ENCODE measurements at places on chromosomes 6 and 20.
A peak's percentile ranks its signal among the peaks of the same experiment; 100 is the strongest.

GRCh38 chr6:72386324-72386723, 235.5 kb upstream of the KCNQ5 start:
- DNase-seq, result peak; percentile 4

DNA sequence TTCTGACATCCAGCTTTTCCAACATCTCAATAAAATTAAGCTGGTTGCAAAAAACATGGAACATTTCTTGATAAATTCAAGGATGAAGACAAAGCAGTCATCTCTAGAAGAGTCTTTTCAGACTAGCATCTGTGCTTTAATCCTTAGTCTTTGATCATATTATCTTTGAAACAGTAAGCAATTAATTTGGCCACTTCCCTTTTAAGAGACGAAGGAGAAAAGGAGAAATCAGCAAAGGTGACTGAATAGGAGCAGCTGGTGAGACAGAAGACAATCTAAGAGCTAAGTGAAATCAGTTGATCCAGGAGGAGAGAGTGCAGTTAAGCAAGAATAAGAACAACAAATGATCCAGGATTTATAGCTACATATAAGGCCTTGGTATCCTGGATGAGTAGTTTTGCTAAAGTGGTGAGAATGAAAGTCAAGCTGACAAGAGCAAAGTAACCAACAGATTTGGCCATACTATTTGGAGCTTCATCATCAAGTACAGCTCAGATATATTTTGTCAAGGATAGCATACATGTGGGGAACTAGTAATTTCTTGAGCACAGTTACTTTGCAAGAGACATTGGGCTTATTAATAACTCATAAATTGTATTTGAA, 215.5 kb downstream of the ADGB start:
- DNase-seq, result peak; percentile 6

DNA sequence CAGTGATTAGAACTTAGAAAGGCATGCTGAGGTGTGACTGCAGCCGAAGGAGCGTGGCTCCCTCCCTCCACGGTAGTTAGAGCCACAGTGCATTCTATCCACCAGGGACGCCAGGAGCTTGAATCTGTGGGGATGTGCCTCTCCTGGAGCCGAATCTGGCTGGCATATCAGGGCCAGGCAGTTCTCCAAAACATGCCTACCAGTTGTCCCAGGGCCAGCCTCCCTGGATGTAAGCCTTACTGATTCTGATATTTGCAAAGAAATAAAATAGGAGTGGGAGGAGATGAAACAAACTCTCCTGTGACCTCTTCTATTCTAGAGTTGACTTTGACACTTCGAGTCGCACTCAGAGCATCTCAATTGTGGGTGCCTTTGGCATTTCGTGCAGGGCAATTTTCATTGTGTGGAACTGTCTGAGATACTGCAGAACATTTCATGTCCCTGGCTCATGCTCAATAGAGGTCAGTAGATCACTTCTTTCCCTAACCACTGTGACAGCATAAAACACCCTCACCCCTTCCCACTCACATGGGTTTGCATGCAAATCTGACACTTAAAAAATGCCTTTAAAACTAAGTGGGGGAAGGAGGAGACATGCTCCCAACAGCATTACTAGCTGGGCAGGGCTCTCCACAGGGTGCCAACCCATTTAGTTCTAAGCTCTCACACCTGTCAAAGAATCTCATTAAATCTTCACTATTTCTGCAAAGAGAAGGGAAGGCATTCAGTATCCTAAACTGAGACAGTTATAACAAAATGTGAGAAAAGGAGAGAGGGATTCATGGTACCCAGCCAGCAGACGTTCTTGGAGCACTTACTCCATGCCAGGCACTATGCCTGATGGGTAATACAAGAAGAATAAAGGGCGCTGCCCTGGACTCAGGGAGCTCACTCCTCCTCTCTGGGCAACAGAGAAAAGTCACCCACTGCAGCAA, 378.9 kb downstream of the PREX1 start:
- no peak for DNase-seq

DNA sequence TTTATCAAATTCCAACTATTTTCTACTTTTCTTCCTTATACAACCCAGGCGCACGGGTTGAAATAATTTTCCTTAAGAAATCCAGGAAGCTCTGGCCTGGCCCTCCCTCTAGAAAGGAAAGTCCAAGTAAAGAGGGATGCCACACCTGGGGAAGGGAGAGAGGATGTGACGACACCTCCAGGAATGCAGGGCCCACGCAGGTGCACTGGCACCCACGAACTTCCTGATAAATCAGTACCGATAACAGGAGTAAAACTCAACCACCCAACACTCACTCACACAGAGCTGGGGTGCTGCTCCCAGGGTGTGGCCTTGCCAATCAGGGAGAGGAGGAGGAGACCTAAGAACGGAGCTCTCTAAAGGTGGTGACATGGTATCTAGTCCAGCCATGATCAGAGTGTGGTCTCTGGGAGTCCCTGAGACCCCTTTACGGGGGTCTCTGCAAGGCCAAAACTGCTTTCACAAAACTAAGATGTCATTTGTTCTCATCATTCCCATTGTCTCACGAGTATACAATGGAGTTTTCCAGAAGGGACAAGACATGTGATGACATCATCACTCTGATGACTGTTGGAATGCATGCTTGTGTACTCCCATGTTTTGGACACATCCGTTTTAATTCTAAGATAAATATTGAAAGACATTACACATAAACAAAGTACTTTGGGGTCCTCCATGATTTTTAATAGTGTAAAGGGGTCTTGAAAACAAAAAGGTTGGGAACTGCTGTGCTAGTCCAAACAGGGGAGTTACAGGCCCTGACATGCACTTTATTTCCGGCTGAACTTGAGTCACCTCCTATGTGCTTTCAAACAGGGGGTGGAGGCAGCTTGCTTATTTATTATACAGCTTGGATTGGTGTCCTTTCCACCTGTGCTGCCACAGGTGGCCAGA, 2.2 kb upstream of the PARD6B start:
- DNase-seq, result peak; percentile 65

DNA sequence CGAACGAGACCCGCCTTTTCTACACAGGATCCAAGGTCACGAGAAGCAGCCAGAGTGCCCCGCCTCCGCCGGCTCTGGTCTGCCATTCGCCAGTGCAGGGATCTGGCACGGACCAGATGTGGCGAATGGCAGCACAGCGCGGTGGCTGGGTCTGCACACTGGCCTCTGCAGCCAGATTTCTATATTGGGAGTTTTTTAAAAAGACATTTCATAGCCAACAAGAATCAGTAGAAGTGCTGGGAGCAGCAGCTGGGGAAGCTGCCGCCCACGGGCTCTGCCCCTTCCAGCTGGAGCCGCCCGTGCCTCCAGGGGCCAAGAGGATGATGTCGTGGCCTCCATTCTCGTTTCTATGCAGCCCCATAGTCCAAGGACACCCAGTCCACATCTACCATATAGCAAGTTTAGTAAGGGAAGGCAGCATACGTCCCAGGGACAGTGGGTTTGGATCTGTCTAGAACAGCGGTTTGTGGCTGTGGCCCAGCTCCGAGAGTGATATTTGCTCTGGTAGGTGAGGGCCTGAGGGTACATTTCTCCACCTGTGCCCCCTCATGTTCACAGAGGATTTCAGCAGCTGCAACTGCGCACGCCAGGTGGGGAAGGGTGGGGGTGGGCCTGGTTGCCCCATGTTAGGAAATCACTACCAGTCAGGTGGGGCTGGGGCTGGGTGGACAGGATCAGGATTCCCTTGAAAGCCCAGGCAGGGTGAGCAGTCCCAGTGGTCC, 333.7 kb downstream of the ZFAND3 start:
- DNase-seq, result no peak

DNA sequence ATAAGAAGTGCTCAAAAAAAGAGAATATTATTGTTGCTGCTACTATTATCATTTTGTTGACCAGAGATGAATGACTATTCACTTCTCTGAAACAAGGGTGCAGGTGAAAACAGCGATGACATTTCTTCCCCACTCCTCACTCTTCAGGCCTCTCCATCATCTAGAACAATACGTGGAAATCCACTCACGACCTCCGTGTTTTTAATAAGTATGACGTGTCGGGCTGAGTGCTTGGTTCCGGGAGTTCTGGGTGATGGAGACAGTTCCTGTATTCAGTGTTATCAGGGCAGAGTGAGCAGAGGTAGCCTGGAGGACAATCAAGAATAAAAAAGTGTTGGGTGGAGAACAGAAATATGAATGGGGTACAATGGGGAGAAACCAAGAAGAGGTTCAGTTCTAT, 130.0 kb upstream of the ZNF217 start:
- DNase-seq, result no peak

GRCh38 chr20:62061851-62062423, 3.7 kb downstream of the TAF4 start:
- DNase-seq, result peak; percentile 59
